ENCODE measurements at places on chromosomes 2 and 18.

DNA sequence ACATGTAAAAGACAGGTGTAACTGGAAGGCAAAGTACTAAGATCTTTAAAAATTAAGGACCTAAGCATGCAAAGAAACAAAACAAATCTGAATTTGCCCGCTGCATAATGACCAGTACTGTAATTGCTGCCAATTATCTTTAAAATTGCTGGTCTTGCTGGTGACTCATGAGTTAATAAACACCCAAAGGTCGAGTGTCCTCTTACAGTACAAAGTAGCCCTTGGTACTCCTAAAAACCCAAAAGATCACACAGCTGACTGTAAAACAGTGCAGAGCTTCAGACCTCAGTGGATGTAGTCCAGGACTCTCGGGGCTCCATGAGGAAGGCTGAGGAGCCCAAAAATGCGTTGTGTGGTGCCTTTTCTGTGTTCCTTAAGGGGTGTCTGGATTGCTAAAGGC, 308.7 kb downstream of the CNTNAP5 start:
- no peak for DNase-seq

GRCh38 chr2:20429528-20429927, 17.3 kb upstream of the RHOB start:
- no peak for DNase-seq

DNA sequence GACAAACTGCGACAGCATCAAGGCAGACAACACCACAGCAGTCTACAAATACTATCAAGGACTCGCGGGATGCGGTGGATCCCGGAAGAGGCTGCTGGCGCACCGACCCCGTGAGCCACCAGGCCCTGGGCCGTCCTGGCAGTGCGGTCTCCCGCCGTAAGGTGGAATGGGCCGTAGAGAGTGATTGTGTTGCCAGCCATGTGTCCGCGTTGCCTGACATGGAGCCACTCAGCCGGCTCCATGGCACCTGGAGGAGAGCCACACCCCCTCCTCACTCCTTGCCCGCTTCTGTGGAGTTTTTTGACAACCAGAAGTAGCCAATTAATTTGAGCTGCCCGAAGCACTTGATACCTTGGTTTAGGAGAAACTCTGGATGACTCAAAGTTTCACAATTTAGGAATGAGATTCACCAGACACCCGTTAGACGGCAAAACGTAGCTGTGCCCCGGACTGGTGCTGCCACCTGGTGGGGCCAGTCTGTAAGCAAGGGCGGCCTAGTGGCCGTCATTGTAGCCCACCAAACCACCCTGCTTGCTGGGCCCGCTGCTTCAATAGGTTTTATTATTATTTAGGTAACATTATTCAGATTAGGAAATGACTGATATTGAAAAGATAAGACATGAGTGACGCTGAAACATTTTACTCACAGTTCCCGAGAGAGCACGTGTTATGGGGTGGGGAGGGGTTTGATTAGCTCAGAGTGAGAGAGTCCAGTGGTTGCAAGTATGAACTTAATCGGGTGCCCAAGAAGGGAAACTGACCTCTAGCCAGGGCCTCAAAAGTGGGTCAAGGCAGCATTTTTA, 10.2 kb upstream of the IMP4 start:
- no peak for DNase-seq

DNA sequence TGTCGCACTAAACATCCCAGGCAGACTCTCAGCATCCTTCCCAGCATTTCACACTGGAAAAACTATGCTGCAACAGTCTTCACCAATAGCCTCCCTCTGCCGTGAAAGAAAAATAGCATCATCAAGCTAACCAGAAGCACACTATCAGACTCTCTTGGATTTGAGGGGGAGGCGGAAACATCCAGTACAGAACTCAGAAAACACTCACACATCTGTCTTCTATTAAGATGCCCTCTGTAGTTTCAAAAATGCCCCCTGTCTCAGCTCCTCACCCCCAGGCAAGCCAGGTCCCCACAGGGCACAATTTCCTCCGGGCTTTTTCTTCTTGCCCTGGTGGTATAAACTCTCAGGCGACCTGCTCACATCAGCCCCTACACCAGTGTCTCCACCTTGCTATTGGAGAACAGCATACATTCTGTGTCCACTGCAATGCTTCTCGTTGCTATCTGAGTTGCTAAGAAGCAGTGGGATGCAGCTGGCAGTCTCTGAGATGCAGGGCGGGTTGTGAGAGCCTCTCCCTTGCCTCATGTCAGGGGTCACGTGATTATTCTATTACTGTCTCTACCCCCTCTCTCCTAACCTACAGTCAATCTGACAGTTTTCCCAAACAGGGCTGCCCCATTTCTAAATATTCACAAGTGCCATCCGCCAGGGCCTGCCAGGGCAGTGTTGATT, 189.9 kb downstream of the INO80D start:
- no peak for DNase-seq

GRCh38 chr18:59950215-59950944, 50.6 kb downstream of the PMAIP1 start:
- DNase-seq, result no peak

GRCh38 chr2:237235383-237236095, 149.8 kb downstream of the COPS8 start:
- DNase-seq, result no peak

GRCh38 chr2:72731116-72731515, 94.7 kb downstream of the EXOC6B start:
- DNase-seq, result no peak

DNA sequence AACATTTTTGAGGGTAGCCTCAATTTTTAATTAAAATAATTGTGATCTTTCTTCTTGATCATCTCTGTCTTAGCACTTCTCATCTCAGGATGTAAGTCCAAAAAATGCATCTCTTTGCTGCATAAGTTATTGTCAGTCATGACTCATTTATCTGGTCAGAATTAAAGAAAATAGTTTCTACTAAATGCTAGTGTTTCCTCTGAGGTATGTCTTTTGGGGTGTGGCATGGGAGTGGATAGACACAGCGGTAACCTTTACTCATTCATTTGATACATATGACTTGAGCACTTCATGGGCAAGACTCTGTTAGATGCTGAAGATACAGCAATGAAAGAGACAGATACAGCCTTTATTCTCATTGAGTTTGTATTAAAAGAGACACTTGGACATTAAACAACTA, 284.7 kb downstream of the IRS1 start:
- no peak for DNase-seq

Measured in NCI-H524 treated with DMSO at 0.1 percent for 48 hours (cell line).